Inflammatory macrophage (primary cell): ENCODE measurements at places on chromosomes 7 and 10.

DNA sequence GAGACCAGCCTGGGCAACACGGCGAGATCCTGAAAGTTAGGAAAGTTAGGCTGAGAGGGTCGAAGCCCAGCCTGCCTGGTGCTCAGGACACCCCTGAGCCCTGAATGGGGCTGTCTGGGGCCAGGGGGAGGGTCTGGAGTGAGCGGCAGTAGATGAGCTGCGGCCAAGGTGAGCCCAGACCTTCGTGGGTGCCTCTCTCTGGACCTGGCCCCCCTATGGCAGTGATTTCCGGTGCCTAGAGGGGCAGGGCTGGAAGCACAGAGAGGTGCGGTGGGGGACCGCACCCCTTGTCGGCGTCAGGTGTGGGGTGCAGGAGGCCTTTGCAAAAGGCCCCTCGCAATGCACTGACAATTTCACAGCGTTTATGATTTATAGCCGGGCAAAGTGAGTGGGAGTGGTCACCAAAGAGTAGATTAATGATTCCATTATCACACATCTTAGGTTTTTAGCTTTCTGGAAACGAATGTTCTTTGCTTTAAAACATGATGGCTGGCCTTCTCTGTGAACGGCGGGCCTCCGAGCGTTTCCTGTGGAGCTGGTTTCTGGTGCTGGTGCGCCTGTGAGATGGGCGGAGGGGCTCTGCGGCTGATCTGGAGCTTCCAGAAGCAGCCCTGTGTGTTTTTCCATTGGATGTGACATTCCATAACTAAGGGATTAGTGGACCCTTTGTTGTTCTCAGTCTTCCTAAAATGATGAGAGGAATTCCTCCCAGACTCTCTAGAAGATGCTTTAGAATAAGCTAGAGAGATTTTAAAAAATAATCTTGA, 171.0 kb upstream of the ZNF32 start:
- DNase-seq, result no peak

GRCh38 chr7:17132726-17133125, 165.7 kb upstream of the AHR start:
- no peak for DNase-seq

DNA sequence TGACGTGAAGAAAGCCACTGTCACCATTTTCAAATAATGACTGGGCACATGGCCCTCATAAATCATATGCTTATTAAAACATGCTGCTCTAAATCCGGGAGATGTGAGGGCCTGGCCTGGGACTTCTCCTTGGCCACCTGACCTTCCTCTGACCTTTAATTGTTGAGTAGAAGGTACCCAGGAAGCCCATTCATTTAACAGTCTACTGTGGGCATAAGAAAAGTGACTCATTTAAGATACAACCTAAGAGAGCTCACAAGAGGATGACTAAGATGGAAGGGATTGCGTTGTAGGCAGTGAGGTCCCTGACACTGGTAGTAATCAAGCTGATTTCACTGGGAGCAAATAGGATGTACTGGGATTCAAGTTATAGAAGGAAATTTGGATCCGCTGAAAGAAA, 203.4 kb upstream of the GPR26 start:
- DNase-seq, result peak; percentile 76

DNA sequence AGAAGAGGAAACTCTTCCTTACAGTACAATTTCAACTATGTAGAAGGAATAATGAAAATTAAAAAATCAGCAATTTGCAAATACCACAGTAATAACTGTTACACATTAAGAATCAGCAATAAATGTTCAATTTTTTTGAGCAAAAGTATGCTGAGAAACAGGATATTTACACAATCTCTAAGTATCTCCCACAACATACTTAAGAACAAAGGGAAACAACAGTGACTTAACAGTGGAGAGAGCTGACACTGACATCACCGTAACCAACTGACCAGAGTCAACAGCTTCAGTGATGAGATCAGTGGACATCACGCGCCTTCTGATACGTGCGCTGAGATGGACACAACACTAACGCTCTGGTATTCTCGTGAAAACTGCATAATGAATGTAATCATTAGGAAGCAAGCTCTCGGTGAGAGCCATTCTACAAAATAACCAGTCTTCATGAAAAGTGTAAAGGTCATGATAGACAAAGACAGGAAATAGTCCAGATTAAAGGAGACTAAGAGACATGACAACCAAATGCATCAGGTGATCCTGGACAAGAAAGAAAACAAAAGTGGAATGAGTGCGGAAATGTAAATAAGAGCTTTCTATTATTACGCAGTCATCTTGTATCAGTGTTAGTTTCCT, 82.6 kb downstream of the PIP4K2A start:
- DNase-seq, result peak; percentile 61

DNA sequence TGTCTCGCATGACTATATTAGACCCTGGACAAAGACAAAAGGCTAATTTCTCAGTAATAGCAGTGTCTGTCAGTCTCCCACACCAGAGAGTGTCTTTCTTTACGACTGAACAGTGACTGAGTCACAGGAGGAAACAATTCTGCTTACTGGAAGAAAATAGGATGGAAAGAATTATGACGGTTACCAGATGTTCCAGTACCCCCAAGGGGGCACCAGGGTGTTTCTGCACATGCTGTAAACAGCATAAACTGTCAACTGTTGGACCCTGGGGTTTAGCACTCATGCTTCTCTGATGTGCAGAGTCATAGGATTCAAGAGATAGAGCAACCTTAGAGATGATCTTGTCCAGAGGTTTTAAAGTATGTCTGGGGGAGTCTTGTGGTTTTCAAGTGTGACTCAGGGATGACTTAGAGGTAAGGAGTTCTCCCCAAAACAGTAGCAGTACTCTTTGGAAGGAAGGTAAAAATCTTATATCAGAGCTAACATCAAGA, 291.7 kb downstream of the THSD7A start:
- no peak for DNase-seq
